DMS 273 treated with DMSO at 0.1 percent for 48 hours (cell line): ENCODE measurements at places on chromosomes 7 and 10.

GRCh38 chr10:13955409-13956068 is 368.8 kb downstream of the PRPF18 start:
- no peak for DNase-seq

DNA sequence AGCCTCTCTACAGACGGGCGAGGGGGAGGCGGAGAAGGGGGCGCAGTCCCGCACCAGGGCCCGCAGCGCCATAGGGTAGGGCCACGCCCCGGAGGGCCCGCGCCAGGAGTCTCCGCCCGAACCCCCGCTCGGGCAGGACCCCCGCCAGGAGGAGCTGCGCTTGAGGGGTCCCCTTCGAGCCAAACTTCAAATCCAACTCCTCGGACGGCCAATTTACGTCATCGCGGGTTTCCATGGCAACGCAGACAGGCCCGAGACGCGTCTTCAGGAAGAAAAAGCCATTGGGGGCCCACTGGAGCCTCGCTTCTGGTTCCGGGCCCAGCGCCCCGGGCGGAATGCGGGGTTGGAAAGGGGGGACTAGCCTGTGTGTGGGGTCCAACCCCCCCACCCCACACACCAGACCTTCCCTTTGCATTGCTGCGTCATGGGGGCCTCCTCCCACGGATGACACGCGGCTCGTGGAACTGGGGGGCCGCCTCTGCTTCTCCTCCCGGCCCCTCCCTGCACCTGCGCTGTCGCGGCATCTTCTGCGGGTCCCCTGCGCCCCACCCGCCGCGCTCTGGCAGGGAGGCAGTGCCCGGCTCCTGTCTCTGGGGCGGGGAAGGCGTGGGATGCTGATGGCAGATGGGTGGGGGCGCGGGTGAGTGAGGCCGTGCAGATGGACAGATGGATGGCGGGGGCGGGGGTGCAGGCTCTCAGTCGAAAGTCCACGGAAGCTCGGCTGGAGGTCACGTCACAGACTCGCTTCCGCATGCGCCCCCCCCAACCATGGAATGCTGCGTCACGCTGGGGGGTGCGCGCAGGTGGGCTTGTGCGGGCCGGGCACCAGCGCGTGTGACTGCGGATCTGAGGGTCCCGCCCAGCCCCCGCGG is 1.2 kb downstream of the CALY start:
- DNase-seq = peak; percentile 25

GRCh38 chr7:142357953-142358520 is 100.2 kb upstream of the PRSS58 start:
- DNase-seq = no peak

GRCh38 chr10:60390224-60390626 is 550 bp upstream of the ANK3 start:
- DNase-seq = no peak

- no peak for DNase-seq
Observed at GRCh38 chr10:67603086-67603485, 92.9 kb downstream of the CTNNA3 start.

DNA sequence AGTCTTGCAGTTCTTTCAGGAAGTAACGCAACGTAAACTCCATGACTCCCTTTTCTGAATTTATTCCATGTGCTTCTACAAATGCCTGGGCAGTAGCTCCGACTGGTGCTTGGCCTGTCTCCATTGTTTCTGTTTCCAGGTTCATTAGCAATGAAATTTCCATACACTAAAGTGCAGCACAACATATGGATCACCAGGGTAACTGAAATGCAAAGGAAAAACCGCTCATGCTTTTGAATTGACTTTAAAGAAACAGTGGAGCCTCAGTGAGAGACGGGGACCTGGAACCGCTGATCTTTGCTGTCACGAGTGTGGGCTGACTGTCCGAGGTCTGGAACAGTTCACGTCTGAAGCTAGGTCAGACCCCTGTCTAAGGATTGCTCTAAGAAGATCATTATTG is 126.5 kb upstream of the IGFBP3 start:
- no peak for DNase-seq

DNA sequence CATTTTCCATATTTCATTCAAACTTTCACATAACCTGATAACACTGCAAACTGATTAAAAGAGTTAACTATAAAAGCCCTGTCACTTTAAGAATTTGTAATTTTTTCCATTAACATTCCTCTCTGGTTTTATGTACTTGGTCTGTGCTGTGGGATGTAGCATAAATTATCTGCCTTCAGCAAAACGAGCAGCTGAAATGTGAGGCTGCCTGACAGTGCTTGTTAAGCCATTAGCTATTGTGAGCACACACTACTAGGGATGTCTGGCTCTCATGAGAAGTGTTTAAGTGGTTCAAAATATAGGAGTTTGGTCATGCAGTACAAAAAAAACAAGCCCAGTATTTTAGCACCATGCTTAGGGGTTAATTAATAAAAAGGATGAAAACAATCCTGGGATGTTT is 63.0 kb downstream of the HOXA1 start:
- no peak for DNase-seq

GRCh38 chr10:93827056-93827804 is 66.5 kb upstream of the SLC35G1 start:
- DNase-seq = no peak

DNA sequence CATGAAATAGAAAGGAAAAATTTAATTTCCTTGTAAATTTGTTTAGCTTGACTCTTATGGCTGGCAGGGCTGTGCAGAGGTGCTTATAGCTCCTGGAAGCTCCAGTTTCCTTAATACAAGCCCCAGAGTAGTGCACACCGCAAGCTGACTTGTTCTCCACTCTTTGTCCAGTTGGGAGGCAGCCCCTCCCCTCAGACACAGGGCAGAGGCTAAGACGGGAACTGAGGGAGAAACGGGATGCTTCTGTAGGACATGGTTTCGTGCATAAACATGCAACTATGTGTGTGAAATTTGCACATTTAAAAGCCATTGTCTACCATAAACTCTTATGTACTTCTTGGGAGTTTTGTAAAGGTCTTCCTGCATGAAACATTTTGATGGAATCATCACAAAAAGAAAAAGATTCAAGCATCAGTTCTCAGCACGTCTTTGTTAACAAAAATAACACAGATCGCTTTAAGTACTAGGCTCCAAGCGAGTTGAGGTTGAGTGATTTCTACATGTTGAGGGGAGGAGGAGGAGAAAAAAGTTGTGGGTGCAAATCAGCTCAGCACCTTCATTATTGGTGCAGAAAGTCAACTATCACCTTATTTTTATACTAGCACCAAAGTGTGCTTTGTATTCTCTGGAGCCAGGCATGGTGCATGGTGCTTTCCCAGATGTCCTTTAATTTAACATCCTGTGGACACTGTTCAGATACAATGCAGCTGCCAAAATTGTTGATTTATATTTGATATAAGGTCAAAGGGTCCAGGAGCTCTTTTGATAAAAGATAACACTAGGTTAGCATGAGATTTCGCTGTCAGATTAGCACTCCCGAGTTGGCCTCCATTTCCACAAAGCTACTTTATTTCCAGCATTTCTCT is 124.5 kb downstream of the CHN2 start:
- DNase-seq = no peak

GRCh38 chr10:70190102-70190501 is 19.8 kb upstream of the SAR1A start:
- DNase-seq = no peak

GRCh38 chr10:60042914-60043313 is 136.6 kb upstream of the CCDC6 start:
- DNase-seq = no peak

GRCh38 chr10:8213735-8214134 is 159.2 kb downstream of the GATA3 start:
- DNase-seq = no peak

DNA sequence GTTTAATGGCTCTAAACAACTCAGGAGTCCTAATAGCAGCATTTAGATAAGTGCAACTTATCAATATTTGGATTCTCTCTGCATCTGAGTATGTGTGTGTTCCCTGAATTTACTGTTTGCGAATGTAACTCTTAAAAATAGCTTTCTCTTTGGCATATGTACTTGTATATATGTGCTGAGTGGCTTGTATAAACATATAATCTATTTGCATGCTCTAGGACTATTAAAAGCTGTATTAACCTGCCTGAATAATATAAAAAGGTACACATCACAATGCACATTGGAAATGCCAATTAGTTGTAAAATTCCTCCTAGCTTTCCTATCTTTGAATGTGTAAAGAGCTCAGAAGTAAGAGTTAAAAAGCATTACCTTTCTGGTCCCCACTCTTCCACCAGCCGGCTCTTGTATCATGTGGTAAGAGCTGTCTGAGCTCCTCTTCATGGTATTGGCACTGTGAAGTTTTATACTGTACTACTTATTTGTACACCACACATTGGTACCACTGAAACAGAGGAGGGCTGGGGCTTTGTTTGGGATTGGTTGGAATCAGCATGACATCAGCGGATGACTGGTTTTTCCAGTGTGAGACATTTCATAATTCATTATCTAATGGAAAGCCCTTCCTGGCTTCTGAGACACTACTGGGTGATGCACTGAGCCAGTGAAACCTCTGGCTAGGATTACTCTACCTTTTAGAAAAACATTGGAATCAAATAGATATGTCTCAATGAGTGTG is at the start of gene INHBA:
Gene INHBA (minus strand): TSS at position 456 of the 737 bp plus-strand sequence. CDS start 2,716 bp downstream, outside the sequence.
- DNase-seq = no peak

DNA sequence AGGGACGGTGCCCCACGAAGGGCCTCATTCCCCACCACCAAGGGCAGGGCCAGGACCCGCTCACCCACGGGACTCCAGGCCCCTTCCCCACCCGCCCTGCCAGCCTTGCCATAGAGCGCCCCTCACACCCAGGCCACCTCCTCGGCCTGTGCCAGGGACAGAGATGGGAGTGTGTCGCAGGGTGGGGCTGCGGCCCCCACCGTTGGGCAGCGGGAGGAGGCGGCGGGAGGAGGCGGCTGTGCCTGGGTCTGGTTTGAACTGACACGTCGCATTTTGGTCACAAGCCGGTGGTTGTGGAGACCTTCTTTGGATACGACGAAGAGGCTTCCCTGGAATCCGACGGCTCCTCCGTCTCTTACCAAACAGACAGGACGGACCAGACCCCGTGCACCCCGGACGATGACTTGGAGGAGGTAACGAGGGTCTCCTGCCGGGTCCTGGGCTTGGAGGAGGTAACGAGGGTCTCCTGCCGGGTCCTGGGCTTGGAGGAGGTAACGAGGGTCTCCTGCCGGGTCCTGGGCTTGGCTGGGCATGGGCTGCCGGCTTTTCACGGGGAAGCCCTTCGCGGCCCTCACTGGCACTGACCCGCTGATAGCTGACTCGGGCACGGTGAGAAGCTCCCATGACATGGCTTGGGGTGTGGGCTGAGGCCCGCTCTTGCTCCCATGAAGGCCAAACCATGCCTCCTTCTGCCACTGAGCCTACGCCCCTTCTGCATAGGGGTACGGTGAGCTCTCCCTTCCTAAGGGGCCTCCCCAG is 46.4 kb upstream of the DPYSL4 start:
- no peak for DNase-seq

DNA sequence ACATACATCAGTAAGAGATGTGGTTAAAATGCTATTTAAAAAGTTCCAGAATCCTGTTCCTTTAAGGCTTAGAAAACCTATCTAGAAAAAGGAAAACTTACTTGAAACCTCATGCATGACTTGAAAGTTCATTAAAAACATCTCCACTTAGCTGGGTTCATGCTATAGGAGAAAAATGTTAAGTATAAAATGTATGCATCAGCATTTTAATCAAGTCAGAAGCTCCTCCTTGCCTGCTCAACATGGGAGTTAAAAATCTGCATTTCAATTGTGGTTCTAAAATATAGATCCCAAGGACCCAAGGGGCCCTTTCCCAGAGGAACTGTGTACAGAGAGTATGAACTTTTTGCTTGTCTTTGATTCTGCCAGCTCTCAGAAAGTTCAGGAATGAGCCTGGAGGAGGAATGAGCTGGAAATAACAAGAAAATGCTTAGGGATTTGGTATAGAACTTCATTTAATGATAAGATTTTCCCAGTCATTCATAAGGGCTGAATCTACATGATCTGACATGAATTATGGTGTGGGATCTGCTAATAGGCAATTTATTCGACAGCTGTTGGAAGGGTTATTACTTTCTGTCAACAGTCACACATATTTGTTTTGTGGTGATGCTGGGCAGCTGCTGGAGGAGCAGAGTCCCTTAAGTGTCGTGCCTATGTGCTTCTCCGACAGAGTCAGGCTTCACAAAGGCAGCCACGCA is 85.6 kb upstream of the MTPN start:
- DNase-seq = no peak

DNA sequence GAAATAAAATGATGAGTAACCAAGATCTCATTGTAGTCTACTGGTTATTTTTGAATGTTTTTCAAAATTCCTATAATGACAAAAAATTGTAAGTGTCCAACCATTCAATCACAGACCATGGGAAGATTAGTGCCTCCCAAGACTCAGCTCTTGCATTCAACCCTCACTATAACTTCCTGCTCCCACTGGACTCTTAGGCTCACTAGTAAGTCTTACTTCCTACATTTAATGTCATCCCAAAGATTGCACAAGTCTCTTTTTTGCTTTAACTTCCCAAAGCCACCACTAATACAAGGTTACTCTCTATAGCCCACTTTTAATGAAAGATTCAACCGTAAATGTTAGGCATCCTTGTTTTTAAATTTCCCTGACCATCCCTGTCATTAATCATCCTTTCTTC is 111.9 kb upstream of the NRBF2 start:
- no peak for DNase-seq

- DNase-seq = no peak
Observed at GRCh38 chr10:27687743-27688142, 57.9 kb downstream of the MKX start.

DNA sequence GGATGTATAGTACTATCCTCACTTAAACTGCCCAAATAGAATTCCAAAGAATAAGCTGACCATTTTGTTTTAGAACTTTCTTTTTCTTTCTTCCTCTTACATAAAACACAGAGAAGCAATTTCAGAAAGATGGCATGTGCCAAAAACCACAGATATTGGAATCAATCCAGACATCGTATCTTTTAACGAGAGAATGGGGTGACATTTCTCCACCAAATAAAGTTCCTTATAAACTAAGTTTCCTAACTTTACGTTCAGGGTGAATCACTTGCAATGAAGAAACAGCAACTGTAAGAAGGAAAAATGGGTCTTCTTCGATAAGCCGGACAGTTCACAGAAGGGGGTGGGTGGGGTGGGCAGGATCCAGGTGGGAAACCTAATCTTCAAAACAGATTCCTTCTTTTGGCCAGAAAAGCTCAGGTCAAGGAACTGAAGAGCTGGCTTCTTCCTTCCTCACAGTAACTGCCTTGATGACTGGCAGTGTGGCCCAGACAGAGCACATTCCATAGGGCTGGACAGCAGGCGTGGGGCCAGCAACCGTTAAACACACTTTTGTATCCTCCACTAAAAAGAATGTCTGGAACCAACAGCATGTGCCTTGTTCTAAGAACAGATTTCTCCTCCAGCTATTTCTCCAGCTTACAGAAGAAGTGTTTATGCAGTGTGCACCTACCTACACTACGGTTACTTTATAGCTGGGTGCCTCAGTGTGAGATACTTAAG is 31.5 kb downstream of the CREB3L2 start:
- no peak for DNase-seq

- no peak for DNase-seq
Observed at GRCh38 chr7:75938921-75939320, 24.0 kb downstream of the POR start.

- no peak for DNase-seq
Observed at GRCh38 chr7:126005064-126005463, 1075.4 kb upstream of the POT1 start.

DNA sequence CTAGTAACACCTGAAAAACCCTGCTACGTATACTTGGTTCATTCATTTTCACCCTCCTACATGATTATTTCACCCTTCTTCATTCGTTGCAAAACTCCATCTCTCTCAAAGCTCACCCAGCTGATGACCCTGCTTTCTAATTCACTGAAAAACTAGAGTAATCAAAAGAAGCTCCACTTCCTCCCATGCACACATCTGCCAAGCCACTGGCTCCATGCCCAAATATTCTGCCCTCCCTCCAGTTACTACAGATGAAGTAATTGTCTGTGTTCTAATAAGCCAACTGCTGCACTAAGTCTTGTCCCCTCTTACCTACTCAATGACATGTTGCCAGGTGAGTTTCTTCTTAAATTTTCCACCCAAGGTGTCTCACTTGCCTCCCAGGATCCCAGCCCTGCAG is 96.9 kb upstream of the CCDC71L start:
- peak; percentile 55 for DNase-seq
